ENCODE measurements at places on chromosomes 1 and 21.

DNA sequence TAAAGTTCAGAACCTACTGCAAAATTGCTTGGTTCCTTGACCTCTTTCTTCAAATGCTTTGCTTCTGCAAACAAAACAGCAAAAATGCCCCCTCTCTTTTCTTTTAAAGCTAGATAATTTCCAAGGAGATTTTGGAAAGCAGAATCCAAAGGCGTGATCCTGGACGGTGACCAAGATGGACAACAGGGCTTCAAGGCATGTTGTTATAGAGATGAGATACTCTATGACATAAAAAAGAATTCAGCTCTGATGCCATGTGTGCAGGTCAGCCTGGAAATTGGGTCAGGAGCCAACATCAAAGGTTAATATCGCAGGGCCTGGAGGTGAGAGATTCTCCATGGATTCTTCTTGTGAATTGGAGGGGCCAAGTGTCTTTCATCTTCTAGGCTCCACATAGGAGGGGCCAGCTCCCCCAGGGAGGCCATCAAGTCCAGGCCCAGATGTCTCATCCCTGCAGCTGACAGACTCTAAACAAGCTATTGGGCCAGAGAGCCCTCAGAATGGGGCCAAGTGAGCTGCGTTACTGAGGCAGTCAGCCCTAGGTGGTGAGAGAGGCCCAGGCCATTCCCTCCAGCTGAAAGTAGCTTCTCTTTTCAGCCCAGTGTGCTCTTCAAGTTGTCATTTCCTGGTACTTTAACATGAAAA lies 45.5 kb downstream of the NMNAT2 start:
- no peak for DNase-seq

DNA sequence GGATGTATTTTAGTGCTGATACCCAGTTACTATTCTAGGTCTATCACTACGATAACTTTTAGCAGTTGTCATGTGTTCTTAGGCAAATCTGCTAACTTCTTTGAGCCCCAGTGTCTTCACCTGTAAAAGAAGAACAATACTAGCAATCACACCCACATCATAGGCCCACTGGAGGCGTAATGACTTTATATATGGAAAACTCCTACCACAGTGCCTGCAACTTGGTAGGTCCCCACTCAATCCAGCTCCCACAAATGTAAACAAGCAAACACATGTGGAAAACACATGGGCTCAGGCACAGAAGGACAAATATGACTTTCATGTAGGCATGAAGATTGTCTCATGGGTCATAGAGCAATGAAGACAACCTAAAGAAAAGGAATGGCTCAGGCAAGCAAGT lies 115.8 kb downstream of the TBX19 start:
- no peak for DNase-seq

- DNase-seq: no peak
Measured at GRCh38 chr1:151499365-151499764, 11.8 kb upstream of the CGN start.

- DNase-seq: no peak
Measured at GRCh38 chr1:160618763-160619274, 28.0 kb downstream of the SLAMF1 start.

DNA sequence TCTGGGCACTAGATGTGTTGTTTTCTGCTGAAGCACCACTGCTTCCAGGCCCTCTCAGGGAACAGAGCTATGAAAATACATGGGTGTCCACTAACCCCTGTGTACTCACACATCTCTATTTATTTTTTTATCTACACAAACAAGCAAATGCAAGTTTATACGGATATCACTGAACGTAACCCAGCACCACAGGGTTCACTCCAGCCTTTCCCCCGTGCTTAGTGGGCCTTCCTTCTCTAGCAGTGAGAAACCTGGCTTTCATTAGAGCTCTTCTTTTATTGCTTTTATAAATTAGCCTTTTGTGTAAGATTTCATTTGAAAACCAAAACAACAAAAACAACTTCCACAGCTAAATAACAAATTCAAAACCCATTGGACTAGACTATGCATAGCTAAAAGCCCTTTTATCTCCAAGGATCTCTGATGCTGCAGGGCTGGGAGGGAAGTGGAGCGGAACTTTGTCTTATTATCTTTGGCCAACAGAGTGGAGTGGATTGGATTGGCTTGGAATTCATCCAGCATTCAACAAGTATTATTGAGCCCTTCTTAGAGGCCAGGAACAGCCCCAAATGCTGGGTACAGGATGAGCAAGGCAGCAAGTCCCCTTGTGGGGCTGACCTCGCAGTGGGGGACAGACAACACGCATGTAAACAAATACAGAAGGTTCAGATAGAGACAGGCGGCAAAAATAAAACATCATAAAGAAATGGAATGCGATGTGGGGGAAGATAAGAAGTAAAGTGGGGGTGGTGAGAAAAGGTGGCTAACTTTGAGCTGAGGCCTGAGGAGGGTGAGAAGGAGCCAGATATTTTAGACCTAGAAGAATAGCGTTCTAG lies 371.8 kb upstream of the POU3F1 start:
- DNase-seq: no peak

DNA sequence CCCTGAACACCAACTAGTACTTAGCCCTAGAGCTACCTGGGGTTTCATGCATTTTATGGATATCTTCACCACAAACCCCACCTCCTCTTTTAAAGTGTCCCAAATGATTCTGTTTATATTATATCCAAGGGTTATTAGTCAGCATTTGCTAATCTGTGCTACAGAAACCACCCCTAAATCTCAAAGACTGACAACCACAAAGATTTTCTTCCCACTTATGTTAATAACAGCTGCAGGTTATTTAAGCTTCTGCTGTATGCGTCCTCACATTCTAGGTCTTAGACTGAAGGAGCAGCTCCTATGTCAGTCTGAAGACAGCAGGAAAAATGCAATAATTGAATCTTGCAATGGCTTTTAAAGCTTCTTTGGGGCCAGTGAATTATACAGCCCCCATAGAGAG lies 11.2 kb upstream of the PHC2 start:
- DNase-seq: no peak

GRCh38 chr1:27368869-27369582 lies 2.3 kb upstream of the MAP3K6 start:
- no peak for DNase-seq

- DNase-seq: no peak
Measured at GRCh38 chr1:70674941-70675685, 264.0 kb downstream of the CTH start.

DNA sequence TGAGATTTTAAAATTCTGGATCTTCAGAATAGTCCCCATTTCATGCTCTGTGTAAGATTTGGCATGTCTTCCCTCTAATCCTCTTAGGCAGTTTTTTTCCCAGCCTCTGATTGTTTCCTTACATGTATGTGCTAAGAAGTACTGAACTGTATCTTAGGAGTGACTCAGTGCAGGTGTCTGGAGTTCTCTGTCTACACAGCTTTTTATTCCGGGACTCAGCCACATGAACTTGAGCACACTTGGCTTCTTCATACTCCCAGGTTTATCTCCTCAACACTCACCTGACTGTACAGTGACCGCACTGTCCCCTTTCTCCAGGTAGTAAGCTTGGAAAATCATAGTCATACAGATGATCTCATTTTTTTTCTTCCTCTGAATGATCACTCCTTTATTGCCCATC lies 50.7 kb downstream of the SYT14 start:
- DNase-seq: no peak

DNA sequence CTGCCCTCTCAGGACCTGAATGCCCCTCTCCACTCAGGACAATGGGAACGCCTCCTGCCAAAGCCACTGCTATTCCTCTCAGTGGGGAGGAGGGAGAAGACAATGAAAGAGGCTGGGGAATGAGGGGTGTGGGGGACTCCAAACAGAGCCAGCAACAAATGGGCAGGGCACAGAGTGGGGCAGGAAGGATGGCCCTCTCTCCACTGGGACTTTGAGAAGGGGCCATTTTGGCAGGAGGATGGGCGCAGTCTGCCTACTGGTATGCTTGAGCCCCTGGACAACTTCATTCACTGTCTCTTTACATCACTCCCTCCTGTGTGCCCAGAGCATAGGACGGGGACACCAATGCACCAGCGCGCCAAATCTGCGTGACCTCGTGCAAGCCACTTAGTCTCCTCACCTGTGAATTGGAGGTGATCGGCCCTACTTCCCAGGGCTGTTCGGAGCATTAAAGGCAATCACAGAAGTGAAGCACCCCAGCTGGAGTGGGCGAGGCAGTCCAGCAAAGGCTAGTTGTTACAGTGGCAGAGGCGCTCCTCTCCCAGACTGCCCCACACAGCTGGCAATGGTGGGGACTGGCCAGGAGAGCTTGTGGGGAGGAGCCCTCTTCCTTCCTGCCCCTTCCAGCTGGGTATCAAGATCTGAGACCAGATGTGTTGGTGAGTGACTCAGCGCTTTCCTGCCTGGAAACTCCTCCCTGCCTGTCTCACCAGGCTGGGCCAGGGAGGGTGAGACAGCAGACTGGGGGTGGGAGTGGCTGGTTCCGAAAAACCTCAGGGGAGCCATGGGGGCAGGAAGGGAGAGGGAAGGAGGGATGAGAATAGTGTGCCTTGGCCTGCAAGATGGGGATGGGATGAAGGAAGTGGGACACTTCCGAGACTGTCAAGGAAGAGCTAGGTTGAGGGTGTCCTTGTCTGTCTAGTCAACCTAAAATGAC lies 22.4 kb upstream of the SYNC start:
- no peak for DNase-seq

- DNase-seq: peak; percentile 56
Measured at GRCh38 chr1:2381741-2382620, 9.4 kb downstream of the MORN1 start.

DNA sequence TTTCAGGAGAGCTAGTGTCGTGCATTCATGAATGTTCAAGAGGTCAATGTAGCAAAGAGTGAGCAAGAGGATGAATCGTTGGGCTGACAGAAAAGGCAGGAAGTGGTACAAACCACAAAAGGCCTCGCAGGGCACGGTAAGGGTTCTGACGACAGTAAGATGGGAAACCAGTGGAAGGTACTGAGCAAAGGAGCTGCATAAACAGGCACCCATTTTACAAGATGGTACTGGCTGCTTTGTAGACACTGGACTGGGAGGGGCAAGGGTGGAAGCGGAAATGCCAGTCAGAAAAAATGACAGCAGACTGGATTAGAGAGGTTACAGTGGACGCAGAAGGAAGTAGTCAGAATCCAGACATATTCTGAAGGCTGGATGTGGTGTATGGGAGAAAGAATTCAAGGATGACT lies 123.5 kb downstream of the PTPN14 start:
- no peak for DNase-seq

GRCh38 chr1:42173961-42174735 lies 9.6 kb upstream of the GUCA2A start:
- DNase-seq: no peak

- no peak for DNase-seq
Measured at GRCh38 chr1:83673312-83673711, 325.6 kb downstream of the TTLL7 start.

Measured in stimulated activated CD4-positive, alpha-beta T cell treated with anti-CD3 and anti-CD28 coated beads, TNF-alpha, amount 100 ng/mL, for 4 hours (primary cell).